Activated CD4-positive, alpha-beta T cell treated with anti-CD3 and anti-CD28 coated beads for 36 hours (primary cell): ENCODE measurements at places on chromosomes 11 and 22. TPM values are rescaled to one million over a fixed set of nuclear protein-coding genes. Genes with fewer than 3 reads are reported as not detected.
A peak's percentile ranks its signal among the peaks of the same experiment; 100 is the strongest.

The MYOD1 gene
- not detected for total RNA-seq

The OR52N4 gene
- 0.23 TPM for total RNA-seq

The TMEM45B gene
- total RNA-seq: 2.1 TPM

The CD6 gene
- total RNA-seq: 286 TPM

The ABTB2 gene
- 1.2 TPM for total RNA-seq

The TRIM48 gene
- not detected for total RNA-seq

The B3GAT1 gene
- 0.21 TPM for total RNA-seq

The PLAAT4 gene
- 18.7 TPM for total RNA-seq

The TRPC6 gene
- total RNA-seq: not detected

The PRAME gene
- total RNA-seq: 0.09 TPM

The LINC01488 gene
- total RNA-seq: not detected

The LDHAL6A gene
- not detected for total RNA-seq

- peaks cover 36% of the 10 kb centered on the region for H3K36me3 ChIP-seq
- H3K4me1 ChIP-seq: no peaks in the 10 kb centered on the region
These were observed 25.4 kb downstream of the THOC5 start for GRCh38 chr22:29528144-29528543.

GRCh38 chr11:69454018-69454417 lies 27.4 kb upstream of the LINC01488 start:
- H3K27me3 ChIP-seq: peaks cover 17% of the 10 kb centered on the region
- H3K27ac ChIP-seq: no peak overlapping the region
- no peak overlapping the region for H3K4me3 ChIP-seq

DNA sequence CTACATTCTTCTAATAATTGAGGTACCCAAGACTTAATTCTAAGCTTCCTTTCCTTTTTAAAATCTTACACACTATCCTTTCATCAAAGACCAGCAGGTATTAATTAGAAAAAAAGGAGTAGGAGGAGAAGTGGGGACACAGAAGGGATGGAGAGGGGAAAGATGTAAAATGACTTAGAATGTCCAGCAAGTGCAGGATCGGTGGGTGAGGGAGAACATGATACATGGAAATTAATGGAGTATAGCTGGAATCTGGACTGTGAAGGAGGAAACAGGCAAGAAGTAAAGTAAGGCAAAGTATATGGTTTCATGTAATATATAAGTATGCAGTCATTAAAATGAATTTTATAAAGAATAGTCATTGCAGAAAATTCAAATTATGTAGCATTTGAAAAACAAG lies 63.7 kb upstream of the SC5D start:
- no peaks in the 10 kb centered on the region for H3K4me1 ChIP-seq
- H3K27ac ChIP-seq: no peak overlapping the region
- no peak overlapping the region for H3K4me3 ChIP-seq
- H3K27me3 ChIP-seq: peaks cover 26% of the 10 kb centered on the region

DNA sequence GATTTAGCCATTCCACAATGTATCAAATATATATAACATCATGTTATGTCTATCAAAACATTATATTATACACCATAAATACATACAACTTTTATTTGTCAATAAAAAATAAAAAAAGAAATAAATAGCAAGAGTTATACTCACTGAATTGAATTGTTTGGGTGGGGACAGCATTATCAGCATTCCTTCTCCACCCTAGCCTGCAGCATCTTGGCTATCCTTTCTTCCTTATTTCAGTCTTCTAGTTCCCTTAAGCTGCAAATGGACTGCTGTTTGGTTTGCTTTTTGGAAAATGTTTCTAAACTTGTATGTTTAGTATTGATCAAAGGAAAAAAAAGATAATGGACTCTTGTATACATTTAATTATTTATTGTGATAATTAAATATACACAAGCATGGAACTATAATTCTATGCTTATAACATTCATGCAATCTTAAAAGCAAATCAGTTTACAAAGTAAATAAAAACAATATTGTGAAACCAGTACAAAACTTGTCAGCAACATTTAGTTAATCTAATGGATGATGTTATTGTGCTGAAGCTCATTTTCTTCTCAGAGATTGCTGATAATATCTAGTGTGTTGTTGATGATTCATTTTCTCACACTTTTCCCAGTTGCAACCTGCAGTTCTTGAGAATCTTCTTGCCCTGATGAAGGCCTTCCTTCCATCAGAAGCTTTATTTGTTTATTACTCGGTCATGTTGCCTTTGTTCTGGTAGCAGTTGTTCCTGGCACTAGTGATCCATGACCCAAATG lies 5.0 kb downstream of the ARHGAP42 start:
- no peak overlapping the region for H3K27ac ChIP-seq
- H3K27me3 ChIP-seq: peaks cover 13% of the 10 kb centered on the region
- H3K4me3 ChIP-seq: no peak overlapping the region
- no peaks in the 10 kb centered on the region for H3K36me3 ChIP-seq

DNA sequence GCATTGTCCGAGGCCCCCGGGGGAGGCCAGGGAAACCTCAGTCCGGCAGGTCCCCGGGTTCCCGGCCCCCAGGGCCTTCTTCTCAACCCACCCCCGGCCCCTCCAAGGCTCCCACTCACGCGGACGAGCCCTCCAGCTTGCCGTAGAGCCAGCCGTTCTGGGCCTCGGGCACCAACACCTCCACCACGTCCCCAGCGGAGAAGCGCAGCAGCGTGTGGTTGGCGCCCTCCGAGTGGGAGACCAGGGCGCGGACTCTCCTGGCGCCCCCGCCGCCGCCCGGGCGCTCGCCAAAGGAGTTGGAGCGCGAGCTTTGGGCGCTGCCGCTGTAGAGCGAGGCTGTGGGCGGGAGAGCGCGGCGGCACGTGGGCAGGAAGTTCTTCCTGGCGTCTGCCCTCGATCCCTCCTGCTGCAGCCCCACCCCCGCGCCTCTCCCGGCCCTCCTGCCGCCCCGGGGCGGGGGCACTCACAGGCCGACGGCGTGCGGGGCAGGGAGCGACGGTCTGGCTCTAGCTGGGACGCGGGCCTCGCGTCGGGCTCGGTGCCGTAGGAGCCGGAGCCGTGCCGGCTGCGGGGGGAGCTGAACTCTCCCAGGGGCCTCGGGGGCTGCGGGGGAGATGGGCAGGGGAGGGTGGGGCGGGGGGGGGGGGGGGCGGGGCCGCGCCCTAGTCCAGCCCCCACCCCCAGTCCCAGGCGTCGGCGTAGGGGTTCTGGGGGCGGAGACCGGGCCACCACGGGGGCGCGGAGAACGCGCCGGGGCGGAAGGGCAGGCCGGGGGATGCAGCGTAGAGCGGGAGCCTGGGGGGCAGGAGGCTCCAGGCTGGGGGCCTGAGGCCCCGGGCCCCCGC lies 4.9 kb upstream of the SLC16A8 start:
- DNase-seq: no peak
- H3K36me3 ChIP-seq: peaks cover 5% of the 10 kb centered on the region
- H3K4me3 ChIP-seq: no peak overlapping the region
- H3K27ac ChIP-seq: no peak overlapping the region
- H3K4me1 ChIP-seq: no peaks in the 10 kb centered on the region

GRCh38 chr11:34893416-34893815 lies 22.8 kb downstream of the APIP start:
- H3K4me1 ChIP-seq: no peaks in the 10 kb centered on the region
- DNase-seq: no peak
- no peak overlapping the region for H3K27ac ChIP-seq
- H3K27me3 ChIP-seq: no peaks in the 10 kb centered on the region

GRCh38 chr11:75583718-75584658 lies 21.9 kb downstream of the SERPINH1 start:
- no peaks in the 10 kb centered on the region for H3K27me3 ChIP-seq
- peak overlapping the region; percentile 69 for H3K27ac ChIP-seq
- DNase-seq: peak; percentile 18
- H3K4me3 ChIP-seq: peak overlapping the region; percentile 75
- peaks cover 13% of the 10 kb centered on the region for H3K4me1 ChIP-seq
- H3K36me3 ChIP-seq: no peaks in the 10 kb centered on the region

DNA sequence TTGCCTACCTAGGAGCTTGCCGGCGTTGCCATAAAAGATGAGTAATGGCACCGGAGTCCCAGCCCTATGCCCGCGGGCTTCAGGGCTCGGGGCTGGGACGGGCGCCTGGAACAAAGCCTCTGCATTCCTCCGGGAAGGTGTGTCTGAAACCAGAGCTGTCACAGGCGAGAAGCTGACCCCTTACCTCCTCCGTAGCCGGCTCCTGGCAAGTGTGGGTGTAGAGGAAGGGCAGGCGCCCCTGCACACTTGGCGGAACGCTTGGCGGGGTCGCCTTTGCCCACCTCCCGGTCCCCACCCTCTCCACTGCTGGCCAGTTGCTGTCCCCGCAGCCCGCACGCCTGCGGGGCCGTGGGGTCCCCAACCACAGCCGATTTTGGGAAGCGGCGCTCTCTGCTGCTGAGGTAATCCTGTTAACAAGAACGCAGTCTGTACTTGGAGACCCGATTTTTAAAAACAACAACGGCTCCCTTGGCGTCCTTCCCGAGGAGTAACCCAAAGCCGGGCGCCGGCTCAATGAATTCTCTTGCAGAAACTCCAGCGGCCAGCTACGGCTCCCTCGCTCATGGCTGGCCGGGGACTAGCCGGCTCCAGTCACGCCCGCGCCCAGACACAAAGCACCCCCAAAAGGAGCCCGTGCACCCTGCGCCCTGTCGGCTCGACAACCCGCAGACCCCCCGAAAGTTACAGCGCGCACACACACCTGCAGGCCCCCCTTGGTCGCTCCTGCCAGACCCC lies 89.2 kb downstream of the PLEKHA7 start:
- peaks cover 35% of the 10 kb centered on the region for H3K27me3 ChIP-seq
- peaks cover 12% of the 10 kb centered on the region for H3K4me1 ChIP-seq
- peak overlapping the region; percentile 67 for H3K4me3 ChIP-seq
- peak; percentile 17 for DNase-seq

DNA sequence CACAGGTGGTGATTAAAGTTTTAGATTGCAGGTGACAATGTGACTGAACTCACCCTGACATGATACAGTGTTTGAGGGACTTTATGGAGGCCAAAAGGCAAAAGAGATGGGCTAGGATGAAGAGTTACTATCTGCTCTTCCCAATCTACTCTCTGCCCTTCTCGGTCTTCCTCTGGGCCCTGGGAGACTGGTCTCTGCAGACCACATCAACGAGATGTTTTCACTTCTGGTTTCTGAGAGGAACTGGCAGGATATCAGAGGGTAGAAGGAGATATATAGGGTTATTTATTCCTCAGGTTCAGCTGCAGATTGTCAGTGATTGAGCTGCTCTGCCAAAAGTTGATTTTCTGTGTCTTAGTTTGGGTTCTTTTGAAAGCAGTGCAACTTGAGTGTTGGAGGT lies 32.4 kb upstream of the CD44 start:
- H3K4me3 ChIP-seq: no peak overlapping the region
- H3K4me1 ChIP-seq: peaks cover 50% of the 10 kb centered on the region
- no peaks in the 10 kb centered on the region for H3K27me3 ChIP-seq
- no peak for DNase-seq

DNA sequence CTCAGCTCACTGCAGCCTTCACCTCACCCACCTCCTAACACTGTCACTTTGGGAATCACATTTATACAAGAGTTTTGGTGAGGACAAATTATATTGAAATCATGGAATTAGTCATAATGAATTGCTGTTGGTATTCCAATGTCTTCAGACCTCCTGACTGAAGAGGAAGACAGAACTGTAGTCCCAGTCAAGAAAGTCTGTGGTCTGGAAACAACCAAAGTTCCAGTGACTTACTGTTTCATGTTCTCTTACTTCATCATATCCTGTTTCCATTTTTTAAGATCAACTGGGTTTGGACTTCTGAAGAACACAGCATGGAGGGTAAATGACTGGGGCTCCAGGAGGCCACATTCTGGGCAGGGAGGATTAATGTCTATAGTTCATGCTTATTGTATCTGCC lies 43.0 kb upstream of the HIPK3 start:
- no peak overlapping the region for H3K27ac ChIP-seq
- no peak overlapping the region for H3K4me3 ChIP-seq
- peaks cover 3% of the 10 kb centered on the region for H3K27me3 ChIP-seq
- no peaks in the 10 kb centered on the region for H3K4me1 ChIP-seq
- no peak for DNase-seq

- H3K4me1 ChIP-seq: peaks cover 3% of the 10 kb centered on the region
- H3K27me3 ChIP-seq: no peaks in the 10 kb centered on the region
- no peak for DNase-seq
- H3K36me3 ChIP-seq: peaks cover 12% of the 10 kb centered on the region
- no peak overlapping the region for H3K27ac ChIP-seq
These were observed 20.2 kb downstream of the RELT start for GRCh38 chr11:73396251-73396930.

DNA sequence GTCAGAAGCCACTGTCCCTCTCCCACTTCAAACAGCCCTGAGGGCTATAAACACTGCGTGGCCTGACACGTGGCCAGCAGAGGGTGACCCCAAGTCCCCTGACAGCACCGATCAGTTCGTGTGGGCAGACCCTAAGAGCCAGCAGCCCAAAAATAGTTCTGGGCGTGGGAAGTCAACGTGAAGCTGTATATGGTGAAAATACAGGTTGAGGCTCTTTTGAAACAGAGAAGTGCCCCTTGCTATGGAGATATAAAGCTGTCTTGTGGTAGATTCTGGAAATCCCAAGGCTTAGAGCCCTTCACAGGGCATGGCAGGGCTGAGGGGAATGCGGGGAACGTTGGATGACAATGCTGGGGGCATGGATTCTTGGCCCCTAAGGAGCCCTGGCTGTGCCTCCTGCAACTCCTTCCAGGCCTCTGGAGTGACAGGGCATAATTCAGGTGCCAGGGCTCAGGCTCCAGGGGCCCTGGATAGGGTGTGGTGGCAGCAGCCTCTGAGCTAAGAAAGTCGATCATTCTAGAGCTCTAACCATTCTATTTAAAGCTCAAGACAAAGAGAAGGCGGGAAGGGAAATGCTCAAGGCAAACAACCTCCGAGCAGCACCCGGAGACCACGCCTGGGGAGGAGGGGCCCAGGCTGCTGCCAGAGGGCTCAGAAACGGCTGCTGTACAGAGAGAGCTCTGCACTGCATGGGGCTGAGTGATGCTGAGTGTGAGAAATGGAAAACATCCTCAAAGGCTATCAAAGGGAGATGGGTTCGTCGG lies 60.4 kb upstream of the CD5 start:
- H3K27me3 ChIP-seq: no peaks in the 10 kb centered on the region
- H3K36me3 ChIP-seq: peaks cover 54% of the 10 kb centered on the region
- peaks cover 72% of the 10 kb centered on the region for H3K4me1 ChIP-seq
- DNase-seq: peak; percentile 92

- no peak overlapping the region for H3K4me3 ChIP-seq
- H3K4me1 ChIP-seq: no peaks in the 10 kb centered on the region
- peaks cover 44% of the 10 kb centered on the region for H3K36me3 ChIP-seq
- H3K27ac ChIP-seq: no peak overlapping the region
These were observed 24.7 kb downstream of the PPME1 start for GRCh38 chr11:74195828-74196227.

- no peak overlapping the region for H3K27ac ChIP-seq
- H3K36me3 ChIP-seq: no peaks in the 10 kb centered on the region
These were observed 8.1 kb upstream of the PLAAT3 start for GRCh38 chr11:63622323-63622722.
